ENCODE measurements at places on chromosomes 13 and 19. TPM values are rescaled to one million over a fixed set of nuclear protein-coding genes. Genes with fewer than 3 reads are reported as not detected.

SPRY2 gene
- not detected for total RNA-seq

SIGLEC8 gene
- total RNA-seq: not detected

DNA sequence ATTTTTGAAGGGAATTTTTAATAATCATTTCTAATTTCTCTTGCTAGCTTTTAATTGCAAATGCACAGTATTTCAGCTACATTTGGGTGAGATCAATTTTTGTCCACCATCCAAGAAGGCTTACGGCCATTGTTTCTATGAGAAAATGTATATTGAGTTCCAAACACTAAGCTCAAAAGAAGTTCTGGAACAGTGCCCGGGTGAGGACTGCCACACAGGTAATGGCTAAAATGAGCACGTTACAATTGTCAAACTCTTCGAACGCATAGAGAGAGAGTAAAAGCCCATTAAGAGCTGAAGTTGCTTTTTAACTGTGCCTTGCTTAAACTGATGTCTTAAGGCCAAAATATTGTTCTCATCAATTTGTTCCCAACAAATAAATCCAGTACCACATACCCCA lies 755.0 kb downstream of the DIAPH3 start:
- DNase-seq: no peak

GRCh38 chr19:53957448-53958167 lies 5.1 kb upstream of the CACNG8 start:
- no peak for DNase-seq

DNA sequence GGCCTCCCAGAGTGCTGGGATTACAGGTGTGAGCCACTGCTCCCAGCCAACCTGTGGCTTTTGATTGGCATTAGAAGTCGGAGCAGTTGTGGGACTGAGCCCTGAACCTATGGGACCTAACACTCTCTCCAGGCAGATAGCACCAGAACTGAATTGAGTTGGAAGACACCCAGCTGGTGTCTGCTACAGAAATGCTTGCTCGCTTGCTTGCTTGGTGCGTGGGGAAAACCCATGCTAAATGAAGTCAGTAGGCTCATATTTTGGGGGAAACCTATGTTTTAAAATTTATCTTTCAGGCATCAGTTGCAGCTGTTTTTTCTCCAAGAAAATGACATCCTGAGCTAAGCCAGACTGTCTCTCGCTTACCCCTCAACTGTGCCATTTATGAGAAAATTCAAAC lies 158.5 kb upstream of the RFC3 start:
- DNase-seq: no peak

DNA sequence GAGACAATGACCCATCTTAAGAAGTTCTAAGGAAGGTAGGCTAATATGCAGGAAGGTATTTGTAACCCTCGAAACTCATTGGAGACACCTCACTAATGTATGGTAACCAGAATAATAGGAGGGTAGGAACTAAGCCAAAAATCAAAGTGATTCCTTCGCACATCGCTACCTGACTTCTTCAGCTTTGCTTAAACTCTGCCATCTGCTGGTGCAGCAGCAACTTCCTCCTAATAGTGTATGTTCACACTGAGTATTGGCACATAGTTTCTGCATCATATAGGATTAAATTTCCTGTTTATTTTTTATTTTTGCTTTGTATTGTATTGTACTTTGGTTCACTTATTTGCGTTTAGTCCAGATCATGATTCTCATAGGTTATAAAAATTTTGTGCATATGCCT lies 676.2 kb downstream of the GPC5 start:
- DNase-seq: no peak

- DNase-seq: no peak
These were observed at the start of gene FFAR3 for GRCh38 chr19:35357867-35358573. TSS of gene FFAR3 (plus strand) at chr19:35358460. CDS start at chr19:35358891, 431 bp downstream.

DNA sequence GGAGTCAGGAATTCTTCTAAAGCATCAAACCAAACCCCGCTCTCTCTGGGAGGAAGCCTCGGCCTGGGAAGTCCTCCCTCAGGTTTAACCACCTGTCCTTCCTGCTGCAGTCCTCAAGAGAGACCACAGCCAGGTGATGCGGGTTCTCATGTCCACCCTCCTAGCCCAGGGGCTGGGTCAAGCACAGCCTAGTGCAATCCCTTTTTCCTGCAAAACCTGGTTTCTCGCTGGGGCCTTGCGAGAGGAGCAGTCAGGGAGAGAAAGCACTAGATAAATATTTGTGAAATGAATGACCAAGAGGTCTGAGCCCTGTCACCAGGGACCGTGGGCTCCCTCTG lies 2.4 kb downstream of the SLC8A2 start:
- DNase-seq: no peak

- DNase-seq: no peak
These were observed 31.1 kb downstream of the RYR1 start for GRCh38 chr19:38464421-38465082.

DNA sequence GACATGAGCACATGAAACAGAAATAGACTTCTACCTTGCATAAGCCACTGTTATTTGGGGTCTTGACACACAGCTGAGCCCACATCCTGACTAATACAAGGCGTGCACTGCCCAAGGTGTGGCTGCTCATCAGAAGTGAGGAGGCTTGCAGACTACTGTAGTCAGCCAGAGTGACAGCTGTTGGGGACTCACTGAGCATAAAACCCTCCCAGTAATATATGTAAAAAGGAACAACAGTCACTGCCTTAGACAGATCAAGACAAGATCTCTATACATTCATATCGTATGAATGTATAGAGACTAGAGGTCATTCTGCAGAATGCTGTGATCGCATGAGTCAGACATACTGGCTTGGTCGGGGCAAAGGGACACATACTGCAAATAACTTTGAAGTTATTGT lies 4.1 kb upstream of the C1QTNF9B start:
- DNase-seq: no peak

DNA sequence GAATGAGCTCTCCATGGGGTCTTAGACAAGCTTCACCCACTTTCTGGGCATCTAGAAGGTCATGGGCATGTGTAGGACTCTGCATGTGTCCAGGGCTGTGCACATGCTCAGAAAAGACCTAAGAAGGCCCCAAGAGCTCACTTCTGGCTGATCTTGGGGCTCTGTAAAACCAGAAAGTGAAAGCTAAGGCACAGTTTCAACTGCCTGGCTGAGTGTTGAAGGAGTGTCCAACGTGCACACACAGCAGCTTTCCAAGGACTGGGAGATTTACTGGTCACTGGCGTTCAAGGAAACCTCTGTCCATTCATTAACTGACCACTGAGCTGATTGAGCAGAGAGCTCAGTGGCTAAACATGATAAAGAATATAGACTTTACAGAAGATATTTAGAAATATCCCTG lies 137.9 kb downstream of the KATNAL1 start:
- no peak for DNase-seq

DNA sequence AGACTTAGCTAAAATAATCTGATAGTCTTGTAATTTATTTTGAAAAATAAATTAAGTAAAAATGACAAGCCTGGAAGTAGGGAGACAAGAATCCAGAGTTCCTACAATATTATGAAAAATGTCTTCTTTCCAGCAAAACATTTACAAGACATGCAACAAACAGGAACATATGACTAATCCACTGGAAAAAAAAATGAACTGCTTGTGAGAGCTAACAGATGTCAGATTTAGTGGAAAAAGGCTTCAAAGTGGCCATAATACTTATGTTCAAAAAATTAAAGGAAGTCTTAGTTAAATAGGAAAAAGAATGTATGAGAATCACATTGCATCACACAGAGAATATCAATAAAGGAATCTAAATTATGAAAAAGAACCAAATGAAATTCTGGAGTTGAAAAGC lies 2082.0 kb upstream of the PCDH20 start:
- no peak for DNase-seq
